NAMALWA (cell line): ENCODE measurements at places on chromosomes 7 and 10.

DNA sequence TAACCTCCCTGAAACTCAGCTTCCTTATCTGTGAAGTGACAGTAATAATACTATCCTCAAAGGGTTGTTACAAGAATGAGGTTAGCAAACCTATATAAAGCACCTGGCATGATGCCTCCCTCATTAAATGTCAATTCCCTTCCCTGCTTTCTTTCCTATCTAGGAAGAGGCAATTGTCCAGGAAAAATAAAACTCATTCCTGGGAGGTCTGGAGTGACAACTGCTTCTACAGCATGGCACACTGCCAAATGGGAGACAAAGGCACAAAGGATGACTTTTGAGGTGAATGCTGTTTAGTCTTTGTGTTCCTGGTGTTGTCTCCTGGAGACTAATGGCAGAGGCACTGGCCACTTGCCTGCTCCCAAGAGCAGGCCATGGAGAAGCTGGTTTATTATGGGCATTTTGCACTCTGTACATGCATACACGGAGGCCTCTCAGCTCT is 32.2 kb upstream of the PDE1C start:
- no peak for DNase-seq

DNA sequence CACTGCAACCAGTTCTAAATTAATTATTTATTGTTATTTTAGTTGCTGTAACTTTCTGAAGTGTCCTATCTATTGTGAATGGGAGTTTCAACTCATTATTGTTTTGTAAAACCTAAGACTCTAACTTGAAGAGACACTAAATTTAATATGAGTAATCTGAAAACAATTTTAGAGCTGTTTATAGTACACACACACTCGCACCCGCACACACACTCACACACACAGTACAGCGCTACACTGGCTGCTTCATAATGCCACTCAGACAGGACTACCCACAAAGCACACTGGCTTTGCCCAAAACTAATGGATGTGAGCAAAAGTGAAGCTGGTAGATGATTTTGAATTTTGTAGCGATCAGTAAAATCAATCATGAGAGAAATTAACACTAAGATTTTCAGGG is 238.9 kb upstream of the ETV1 start:
- DNase-seq: no peak

DNA sequence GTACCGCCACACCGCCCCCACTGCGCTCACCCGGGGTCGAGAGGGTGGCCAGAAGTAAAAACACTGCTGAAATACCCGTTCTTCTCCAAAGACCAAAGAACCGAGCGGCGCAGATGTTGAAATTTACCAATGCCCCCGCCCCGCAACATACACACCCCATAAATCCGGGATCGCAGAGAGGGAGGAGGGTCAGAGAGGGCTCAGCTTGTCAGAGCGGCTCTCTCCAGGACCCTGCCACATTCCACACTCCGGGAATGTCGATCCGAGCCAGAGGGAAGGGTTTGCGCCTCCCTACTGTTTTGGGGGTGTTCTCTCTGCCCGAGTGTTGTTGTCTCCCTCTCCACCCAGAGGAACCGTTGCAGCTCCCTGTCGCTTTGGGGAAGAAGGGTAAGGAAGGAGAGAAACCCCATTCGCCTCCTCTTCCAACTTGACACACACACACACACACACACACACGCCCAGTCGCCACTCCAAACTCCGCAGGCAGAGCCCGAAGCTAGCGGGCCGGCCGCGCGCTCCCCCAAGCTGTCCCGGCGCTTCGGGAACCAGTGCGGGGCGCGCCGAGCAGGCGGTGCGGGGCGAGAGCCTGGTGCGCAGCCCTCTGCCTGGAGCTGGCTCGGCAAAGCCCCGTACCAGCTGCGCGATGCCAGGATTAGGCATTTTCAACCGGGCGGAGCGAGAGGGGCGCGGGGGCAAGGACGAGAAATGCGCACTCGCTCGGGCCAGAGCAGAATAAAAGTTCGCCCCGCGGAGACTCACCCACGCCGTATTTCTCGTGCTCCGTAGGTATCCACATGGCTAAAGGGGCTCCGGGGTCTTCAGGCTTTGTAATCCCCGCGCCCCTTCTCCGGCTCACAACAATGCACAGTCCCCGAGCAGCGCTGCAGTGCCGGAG is 609 bp downstream of the DOCK4 start:
- peak; percentile 68 for DNase-seq

GRCh38 chr7:28301148-28301641 is 111.1 kb upstream of the CREB5 start:
- DNase-seq: no peak

- DNase-seq: no peak
Measured at GRCh38 chr7:18407385-18407784, 88.2 kb upstream of the HDAC9 start.

- DNase-seq: peak; percentile 50
Measured at GRCh38 chr10:70480239-70480861, 1.8 kb downstream of the PALD1 start.
